ENCODE measurements at places on chromosomes 12 and 14.

DNA sequence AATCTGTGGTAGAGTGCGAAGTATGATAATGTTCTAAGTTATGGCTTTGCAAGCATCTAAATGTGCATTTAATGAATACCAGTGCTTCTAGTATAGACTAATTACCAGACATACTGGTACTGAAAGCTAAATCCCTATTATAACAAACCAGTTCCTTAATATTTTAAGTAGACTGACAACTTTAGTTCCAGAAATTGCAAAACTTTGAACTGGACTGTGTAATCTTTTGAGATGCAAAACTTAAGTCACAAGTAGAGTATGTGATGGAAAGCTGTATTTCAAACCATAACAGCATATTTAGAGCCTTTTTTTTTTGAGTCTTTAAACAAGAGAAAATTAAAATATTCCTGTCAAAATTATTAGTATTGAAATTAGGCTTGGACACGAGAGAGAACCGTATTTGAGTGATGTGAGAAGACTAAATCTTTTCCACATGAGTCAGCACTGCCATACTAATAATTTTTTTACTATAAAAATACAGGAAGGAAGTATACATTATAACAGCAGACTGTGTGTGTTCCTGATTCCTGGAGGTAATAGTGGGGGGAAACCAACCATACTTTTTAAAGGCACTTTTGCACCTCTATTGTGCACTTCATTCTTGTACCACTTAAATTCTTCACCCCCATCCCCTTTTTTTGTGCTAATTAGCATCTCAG, 45.5 kb downstream of the PPM1A start:
- DNase-seq, result no peak

DNA sequence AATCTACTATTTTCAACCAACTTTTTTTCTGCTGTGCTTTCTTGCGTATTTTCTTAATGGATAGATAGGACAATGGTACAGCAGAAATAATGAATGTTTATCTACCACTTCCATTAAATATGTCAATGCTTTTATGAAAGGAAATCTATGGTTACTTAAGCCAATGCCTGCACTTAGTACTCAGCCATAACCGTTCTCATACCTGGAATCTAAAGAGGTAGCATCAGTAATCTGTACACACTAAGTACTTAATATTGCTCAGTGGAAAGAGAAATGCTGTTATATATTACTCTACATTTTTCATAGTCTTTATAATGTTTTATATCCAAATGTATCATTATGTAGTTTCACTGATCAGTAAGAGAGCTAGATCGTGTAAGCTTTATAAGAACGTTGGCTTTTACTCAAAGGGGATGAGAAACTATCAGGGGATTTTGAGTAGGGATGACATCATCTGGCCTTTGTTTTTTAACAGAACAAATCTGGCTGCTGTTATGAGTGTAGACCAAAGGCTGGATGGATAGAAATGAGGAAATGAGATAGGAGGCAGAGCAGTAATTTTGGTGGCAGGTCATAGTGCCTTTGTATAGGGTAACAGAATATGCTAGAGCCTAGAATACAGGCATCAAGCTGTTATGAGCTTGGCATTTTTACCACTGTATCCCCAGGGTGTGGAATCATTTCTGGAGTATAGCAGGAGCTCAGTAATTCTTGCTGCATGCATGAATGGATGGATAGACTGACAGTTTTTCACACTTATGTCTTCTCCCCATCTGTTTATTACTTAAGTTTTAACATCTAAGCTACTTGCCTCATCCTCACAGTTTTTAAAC, 34.0 kb downstream of the ALG10B start:
- peak; percentile 15 for DNase-seq

DNA sequence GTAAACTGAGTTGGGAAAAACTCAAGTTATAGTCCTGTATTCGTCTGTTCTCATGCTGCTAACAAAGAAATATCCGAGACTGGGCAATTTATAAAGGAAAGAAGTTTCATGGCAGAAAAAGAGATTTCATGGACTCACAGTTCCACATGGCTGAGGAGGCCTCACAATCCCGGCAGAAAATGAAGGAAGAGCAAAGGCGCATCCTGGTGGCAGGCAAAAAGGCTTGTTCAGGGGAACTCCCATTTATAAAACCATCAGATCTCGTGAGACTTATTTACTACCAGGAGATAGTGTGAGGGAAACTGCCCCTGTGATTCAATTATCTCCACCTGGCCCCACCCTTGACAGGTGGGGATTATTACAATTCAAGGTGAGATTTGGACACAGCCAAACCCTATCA, 292.6 kb upstream of the SYT1 start:
- DNase-seq, result no peak

- DNase-seq, result peak; percentile 47
Observed at GRCh38 chr12:125533434-125534029, 468.3 kb downstream of the AACS start.

DNA sequence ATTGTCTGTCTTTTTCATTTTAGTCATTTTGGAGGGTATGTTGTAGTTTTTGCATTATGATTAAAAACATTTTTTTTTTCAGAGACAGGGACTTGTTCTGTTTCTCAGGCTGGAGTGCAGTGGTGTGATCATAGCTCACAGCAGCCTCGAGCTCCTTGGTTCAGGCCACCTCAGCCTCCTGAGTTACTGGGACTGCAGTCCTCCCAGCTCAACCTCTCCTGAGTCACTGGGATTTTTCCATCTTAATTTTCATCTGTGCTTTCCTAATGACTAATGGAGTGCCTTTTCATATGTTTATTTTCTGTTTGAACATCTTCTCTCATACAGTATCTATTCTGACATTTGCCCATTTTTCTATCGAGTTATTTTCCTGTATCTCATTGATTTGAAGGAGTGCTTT, 52.6 kb downstream of the DYRK2 start:
- no peak for DNase-seq

DNA sequence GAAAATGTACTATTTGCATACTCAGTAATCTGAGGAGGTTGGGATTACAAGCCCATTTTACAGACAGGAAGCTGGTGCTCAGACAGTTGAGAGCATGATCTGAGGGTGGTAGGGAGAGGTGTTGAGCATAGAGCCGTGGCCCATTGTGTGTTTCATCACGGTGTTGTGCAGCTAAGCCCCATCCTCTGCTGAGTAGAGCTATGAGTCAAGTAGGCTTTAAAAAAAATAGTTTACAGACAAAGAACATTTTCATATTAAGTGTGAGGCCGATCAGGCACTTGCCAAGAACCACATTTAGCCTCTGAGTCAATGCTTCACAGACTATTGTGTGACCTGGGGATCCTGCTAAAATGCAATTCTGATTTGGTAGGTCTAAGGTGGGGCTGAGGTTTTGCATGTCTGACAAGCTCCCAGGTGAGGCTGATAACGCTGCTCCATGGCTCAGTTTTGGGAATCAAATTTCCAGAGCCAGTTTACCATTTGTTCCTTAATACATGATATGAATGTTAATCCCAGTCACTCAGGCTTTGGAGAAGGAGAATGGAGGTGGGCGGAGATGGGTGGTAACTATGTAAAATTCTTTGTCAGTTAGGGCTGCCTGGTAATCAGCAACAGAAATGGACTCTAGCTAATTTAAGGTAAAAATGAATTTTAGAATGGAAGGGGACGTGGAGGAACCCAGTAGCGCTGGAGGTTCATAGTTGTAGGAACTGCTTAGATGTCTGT, 22.2 kb downstream of the ZNF664 start:
- DNase-seq, result peak; percentile 43

DNA sequence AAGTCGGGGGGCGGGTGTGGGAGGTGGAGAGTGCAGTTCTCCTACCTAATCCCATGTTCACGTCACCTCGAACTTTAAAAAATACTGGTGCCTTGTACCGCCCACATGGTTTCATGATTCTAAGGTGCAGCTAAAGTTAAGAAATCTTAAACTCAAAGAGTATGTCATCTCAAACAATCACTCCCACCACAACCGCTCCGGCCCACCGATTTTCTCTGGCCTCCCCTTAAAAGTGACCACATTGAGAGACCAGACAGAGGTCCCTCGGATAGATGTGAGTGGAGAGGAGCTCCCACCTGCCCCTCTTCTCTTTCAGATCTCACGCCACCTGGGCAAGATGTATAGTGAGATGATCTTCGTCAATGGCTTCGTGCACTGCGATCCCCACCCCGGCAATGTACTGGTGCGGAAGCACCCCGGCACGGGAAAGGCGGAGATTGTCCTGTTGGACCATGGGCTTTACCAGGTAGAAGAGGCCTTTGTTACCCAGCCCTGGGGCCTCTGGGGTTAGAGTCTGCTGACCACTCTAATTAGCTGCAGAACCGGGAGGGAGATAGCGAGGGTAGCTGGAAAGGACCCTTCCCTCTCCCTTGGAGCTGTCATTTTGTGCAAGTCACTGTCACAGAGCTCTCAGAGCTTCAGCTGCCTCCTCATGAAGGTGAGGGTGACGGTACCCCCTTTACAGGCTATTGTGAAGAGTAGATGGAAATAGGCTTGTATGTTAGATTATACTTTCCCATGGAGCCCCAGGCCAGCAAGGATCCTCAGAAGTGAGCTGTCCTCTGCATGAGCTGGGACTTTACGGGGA, 124.4 kb downstream of the ADCK1 start:
- DNase-seq, result no peak

DNA sequence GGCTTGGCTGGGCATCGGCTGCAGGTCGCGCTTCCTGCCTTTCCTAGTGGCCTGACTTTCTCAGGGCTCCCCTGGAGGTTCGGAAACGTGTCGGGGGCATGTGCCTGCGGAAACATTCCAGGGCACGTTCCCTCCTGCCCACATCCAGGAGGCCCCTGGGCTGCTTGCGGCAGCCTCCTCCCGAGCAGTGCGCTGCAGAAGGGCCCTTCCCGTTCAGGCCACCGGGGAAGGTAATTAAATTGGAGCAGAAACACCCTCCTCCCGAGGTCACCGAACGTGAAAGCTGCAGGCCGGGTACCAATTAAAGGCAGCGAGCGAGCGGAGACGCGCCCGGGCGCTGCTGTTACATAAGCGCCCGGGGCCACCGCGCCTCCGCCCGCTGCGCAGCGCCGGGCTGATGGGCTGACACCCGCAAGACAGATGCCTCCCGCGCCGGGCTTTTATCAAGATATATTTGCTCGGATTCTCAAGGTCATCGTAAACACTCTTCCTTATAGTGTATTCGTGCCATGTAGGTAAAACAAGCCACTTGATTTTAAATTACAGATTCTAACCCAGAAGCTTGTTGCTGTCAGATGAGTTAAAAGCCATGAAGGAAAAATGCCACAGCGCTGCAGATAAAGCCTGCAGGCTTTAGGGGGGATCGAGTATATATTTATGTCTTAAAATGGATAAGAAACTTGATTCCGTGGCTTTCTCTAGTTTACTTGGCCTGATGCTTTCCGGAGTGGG, 31.4 kb downstream of the SSPN start:
- DNase-seq, result no peak

- DNase-seq, result no peak
Observed at GRCh38 chr12:115820656-115821055, 456.8 kb downstream of the MED13L start.

DNA sequence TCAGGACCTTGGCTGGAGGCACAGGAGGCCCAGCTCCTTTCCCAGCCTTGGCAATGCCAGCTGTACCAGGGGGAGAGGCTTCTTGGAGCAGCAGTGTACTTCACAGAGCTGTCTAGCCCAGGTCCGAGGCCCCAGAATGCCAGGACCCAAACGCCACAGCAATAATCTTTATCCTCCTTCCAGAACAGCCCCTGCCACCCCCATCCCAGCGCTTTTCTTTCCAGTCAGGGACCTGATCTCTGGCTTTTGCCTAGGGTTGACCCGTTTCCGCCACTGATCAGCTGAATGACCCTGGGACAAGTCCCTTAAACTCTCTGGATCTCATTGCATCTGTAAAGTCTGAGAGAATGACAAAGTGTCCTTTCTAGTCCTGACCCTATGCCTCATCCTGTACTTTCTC, 5.1 kb downstream of the LAG3 start:
- DNase-seq, result no peak

DNA sequence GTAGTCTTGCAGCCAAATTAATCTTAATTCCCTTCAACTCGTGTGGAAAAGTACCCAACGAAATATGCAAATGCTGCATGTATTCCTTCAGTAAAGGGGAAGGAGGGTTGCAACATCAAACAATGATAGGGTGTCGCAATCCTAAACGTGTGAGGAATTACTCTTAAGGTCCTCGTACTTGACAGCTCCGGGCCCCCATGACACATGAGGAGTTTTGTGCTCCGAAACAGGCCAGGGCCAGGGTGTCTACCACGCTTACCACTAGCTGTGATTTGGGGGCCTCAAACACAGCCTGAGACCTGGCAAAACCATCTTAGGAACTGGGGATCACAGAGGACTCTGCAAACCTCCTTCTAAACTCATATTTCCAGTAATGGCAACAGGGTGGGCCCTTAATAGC, 20.4 kb downstream of the FOS start:
- no peak for DNase-seq

DNA sequence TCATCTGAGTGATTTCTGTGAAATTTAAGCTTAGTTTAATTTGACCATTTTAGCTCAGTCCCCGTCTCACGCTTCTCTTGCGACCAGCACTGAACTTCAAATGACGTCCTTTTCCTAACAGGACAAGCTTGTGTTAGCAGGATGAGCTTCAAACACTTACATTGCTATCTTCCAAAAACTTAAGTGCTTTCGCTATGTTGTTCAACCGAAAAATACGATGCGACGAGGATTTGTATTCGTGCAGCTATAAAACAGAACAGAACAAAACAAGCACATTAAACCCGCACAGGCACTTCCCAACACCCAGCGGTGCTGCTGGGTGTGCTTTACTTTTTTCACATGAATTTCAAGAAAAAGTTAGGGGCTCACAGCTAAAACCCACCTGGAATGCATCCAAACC, 64.2 kb upstream of the DICER1 start:
- no peak for DNase-seq

DNA sequence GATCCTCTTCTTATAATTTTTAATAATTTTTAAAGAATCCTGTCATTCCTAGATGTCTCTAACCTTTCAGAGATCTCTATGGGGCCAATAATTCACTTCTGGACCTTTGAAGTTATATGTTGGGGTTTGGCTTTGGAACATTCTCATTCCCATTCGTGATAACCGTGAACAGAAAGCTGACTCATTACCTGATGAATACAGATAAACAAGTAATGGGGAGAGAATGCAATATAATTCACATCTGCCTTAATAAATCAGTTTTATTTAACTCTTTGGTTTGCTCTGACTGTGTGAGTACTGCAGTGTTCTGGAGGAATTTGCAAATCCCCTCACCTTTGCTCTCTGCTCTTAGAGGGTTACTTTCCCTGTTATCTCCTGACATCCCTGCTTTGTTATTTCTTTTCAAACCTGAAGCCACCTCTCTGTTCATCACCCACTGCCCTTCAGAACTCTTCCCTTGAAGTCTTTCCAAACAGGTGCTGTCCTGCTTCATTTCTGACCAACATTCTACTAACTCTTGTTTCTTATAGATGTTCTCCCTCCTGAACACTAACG, 79.6 kb upstream of the SLC38A2 start:
- DNase-seq, result no peak

- no peak for DNase-seq
Observed at GRCh38 chr14:73149753-73150152, 13.4 kb downstream of the PSEN1 start.

- no peak for DNase-seq
Observed at GRCh38 chr12:80233926-80234325, 134.6 kb downstream of the OTOGL start.

- no peak for DNase-seq
Observed at GRCh38 chr12:16369156-16369555, 21.7 kb downstream of the MGST1 start.

GRCh38 chr12:12759234-12759915, 26.1 kb upstream of the APOLD1 start:
- DNase-seq, result no peak

- DNase-seq, result no peak
Observed at GRCh38 chr12:41466802-41467201, 278.7 kb downstream of the PDZRN4 start.

- no peak for DNase-seq
Observed at GRCh38 chr12:6124411-6125309, at the start of gene VWF. Gene VWF, minus strand, starts transcription at chr12:6124670. Its CDS starts 1,474 bp downstream, at chr12:6123196.

Data from activated CD4-positive, alpha-beta T cell treated with anti-CD3 and anti-CD28 coated beads, Interleukin-10, Interleukin-2, amounts not matched to agents 100 ng/mL and 50 ng/mL, durations not matched to agents 16 hours and 8 hours (primary cell).